Stimulated activated naive CD8-positive, alpha-beta T cell treated with anti-CD3 and anti-CD28 coated beads, Interleukin-15, amount 100 ng/mL, for 72 hours (primary cell): ENCODE measurements at places on chromosomes 2 and 18.

DNA sequence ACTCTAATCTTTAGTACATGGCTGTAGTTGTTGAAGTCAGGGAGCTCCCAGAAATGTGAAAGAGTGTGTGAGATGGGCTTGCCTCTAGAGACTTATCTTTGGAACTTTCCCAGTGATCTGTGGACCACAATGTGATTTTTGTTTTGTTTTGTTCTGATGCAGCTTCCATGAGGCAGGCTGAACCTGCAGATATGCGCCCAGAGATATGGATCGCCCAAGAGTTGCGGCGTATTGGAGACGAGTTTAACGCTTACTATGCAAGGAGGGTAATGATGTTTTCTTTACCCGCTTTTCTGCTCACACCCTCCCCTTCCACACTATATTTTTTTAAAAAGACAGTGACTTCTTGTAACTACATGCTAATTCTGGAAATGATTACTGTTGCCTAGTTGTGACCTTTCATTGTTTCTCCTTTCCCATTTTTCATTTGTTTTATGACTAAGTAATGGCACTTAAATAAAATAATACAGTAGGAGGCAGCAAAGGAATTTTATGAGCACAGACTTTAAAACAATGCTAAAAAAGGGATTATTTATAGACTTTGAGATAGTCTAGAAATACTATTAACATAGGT, 29.3 kb downstream of the BCL2L11 start:
- no peak for DNase-seq

- no peak for DNase-seq
Observed at GRCh38 chr2:223945755-223946154, 620 bp upstream of the WDFY1 start.

GRCh38 chr2:111039628-111040383, 80.9 kb upstream of the BCL2L11 start:
- DNase-seq: no peak

DNA sequence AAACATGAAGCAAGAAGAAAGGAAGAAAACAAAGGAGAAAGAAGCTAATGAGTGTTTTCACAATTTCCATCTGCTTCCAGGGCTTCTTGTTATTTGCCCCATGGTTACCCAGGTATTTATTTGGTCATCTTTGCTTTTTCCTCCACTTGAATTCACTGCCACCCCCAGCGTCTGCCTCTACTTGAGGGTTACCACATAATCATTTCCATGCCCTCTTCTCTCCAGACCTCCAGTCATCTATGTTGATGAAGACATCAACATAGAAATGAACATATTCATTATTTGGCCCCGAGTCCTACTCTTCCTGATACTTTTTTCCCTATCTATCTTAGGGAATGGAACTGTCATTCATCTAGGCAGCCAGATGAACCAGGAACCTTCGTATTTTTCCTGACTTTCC, 133.6 kb upstream of the CAVIN2 start:
- no peak for DNase-seq

- no peak for DNase-seq
Observed at GRCh38 chr18:41504316-41504715, 450.7 kb upstream of the PIK3C3 start.

DNA sequence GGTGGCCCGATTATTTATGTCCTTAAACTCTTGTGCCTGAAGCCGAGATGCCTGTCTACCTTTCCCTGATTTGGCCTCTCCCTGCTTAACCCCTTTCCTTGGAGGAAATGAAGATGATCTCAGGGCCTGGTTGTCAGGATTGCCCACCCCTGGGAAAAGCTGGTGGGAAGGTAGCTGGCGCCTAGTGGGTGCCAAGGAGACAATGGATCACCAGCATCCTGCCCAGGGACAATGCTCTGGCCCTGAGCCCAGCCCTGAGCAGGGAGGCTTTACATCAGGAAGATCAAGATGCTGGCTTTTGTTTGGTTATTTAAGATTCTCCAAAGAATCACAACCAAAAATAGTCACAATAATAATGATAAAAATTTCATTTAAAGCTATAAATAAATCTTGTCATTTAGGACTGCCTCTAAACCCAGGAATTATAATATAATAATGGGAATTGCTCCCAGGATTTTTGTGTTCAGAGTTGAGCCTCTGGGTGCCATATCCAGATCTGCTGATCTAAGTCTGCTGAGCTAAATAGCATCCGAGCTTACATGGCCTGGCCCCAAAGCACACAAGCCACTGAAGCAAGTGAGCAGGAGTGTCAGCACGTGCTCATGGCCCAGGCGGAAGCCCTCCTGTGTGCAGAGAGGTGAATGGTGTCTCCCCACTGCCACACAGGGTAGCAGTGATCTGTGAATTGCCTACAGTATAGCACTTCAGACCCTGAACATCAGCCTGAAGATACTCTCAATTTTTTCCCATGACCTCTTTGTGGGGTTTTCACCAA, 57.8 kb upstream of the MAP3K20 start:
- DNase-seq: no peak

- no peak for DNase-seq
Observed at GRCh38 chr18:44216169-44216568, 464.5 kb upstream of the SETBP1 start.

DNA sequence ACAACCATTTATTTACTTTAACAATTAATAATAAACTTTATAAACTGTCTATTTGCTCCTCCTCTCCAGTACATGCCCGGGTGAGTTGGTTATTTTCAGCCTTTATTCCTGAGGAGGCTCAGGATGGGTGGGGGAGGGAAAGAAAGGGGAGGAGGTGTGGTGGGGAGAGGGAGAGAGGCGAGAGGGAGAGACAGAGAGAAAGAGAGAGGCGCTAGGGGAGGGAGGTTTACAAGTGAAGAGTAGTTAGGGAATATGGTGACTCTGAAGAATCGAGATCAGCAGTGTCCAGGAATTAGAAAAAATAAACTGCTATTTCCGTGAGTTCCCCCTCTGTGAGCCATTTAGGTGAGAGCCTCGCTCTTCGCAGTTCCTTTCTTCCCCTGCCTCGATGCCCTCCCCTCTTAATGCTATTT, 138.9 kb downstream of the MEIS1 start:
- no peak for DNase-seq

GRCh38 chr2:41042343-41042742, 590.5 kb upstream of the SLC8A1 start:
- DNase-seq: no peak

- peak; percentile 32 for DNase-seq
Observed at GRCh38 chr2:223779877-223780276, 57.5 kb downstream of the AP1S3 start.
